GM20000 (cell line): ENCODE measurements at places on chromosomes 1 and 21.
A peak's percentile ranks its signal among the peaks of the same experiment; 100 is the strongest.

GRCh38 chr21:36545776-36546511, 66.0 kb upstream of the CLDN14 start:
- DNase-seq = no peak

DNA sequence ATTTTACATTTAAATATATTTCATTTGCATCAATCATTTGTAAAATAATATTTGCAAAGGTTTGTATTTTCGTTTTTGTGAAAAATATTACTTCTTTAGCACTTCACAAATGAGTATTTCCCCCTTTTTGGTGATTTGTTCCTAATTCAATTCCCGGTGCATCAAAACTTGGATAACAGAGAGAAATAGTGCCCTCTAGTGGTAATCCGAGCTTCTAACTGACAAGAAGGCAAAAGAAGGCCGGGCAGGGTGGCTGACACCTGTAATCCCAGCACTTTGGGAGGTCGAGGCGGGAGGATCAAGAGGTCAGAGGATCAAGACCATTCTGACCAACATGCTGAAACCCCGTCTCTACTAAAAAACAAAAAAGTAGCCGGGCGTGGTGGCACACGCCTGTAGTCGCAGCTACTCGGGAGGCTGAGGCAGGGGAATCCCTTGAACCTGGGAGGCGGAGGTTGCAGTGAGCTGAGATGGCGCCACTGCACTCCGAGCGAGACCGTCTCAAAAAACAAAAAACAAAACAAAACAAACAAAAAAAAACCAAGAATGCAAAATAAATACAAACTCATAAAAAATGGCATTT, 137.7 kb downstream of the COL11A1 start:
- peak; percentile 26 for DNase-seq

DNA sequence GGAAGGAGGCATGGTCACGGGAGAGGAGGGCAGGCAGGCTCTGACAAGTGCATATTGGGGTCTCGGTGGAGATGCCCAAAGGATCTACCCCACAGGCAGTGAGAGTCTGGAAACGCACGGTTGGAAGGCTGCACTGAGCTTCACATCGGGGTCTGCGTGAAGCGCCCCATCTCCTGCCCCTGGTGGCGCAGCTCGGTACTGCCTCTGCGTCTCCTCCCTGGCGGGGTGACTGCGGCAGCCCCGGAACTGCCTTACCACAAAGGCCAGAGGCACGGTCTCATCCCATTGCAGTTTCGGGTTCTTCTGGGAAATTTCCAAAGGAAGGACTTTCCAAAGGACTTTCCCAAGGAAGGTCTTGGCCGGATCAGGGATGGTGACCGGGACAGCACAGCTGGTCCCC, 69.2 kb upstream of the AJAP1 start:
- peak; percentile 59 for DNase-seq

- no peak for DNase-seq
Measured at GRCh38 chr1:17212487-17213121, 7.7 kb downstream of the PADI1 start.

- DNase-seq = no peak
Measured at GRCh38 chr1:182259229-182259872, 132.2 kb downstream of the GLUL start.

DNA sequence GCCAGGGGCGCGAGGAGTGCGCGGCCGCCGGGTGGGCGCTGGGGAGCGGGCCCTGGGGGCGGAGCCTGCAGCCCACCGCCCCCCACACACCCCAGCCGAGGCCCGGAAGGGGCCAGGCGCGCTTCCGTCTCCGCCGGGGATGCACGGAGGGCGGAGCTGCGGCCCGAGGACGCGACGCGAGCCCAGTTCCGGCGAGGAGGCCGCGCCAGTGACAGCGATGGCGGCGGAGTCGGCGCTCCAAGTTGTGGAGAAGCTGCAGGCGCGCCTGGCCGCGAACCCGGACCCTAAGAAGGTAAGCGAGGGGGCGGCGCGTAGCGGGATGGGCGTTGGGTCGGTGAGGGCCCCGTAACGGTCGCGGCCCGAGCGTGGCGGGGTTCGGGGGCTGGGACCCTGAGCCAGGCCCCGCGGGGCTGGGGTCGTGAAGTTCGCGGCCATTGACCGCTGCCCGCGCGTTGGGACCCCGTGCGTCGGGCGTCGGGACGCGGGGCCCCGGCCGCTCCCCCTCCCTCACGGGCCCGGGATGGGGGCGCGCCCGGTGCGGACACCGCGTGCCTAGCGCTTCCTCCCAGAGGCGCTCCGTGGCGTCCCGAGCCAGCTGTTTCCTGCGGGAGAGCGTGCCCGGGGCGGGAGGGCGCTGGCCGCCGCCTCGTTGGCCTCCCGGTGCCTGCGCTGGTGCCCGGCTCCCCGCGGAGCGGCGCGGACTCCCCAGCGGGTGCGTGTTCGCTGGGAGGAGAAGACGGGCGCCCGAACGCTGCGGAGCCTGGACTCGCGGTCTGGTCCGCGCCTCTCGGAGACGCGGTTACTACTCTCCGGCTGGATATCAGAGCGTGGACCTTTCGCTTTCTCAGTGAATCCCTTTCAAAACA, at the start of gene ELOA:
TSS of gene ELOA (plus strand) at position 185 of the 866 bp plus-strand sequence. CDS start at position 218, 33 bp downstream.
- DNase-seq = peak; percentile 96

- no peak for DNase-seq
Measured at GRCh38 chr1:177289532-177289931, 118.8 kb downstream of the BRINP2 start.

- no peak for DNase-seq
Measured at GRCh38 chr1:167579986-167580385, 26.4 kb upstream of the CREG1 start.

DNA sequence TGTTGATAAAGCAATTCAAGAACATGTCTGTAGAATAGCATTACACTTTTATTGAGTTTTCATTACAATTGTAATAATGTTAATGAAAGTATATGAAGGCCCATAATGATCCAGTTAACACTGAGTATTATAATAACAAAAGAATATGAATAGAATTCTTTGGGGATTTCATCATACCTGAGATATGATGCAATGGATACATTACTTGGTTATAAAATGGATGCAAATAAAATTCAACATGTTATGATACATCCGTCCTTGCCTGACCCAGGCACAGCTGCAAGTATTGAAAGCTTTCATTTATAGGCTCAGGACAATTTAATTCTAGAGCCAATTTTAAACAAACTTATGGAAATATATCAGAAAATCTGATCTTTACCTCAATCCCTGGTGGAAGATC, 8.2 kb upstream of the KCNA3 start:
- DNase-seq = no peak

GRCh38 chr1:234776876-234777855, 167.2 kb upstream of the IRF2BP2 start:
- no peak for DNase-seq

- DNase-seq = no peak
Measured at GRCh38 chr21:27425574-27425973, 458.7 kb upstream of the ADAMTS5 start.

DNA sequence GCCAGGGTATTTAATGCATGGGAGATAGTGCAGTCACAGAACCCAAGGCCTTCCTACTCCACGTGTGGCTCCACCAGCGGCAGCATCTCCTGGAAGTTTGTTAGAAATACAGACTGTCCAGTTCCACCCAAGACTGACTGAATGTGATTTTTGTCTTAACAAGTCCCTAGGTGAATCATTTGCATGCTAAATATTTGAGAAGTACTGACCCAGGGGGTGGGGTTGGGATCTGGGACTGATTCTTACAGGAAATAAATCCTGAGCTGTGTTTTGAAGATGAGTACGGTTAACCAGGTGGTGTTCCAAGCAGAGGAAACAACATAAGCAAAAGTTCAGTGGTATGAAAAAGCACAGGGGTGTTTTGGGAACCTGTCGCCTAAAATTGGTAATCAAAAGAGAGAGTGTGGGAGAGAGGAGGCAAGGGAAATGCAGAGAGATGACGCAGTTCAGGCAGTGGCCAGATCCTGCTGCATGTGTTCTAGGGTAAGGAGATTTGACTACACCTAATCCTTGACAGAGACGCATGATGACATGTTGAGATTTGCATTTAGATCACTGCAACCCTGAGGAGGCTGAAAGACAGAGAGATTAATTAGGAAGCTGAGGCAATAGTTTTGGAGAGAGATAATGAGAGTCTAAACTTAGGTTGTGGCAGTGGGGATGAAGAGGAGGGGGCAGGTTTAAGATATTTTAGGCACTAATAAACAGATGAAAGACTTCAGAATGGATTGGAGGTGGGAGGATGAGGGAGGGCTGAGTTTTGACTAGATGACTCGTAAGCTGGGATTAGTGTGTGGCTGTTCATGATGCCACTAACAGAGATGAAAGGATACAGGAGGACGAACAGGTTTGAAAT, 3.7 kb upstream of the ZNF326 start:
- DNase-seq = no peak

- no peak for DNase-seq
Measured at GRCh38 chr1:239735111-239735510, 348.7 kb downstream of the CHRM3 start.

- DNase-seq = no peak
Measured at GRCh38 chr1:57788313-57788712, 364.5 kb upstream of the DAB1 start.

GRCh38 chr1:107464827-107465226, 324.0 kb downstream of the NTNG1 start:
- DNase-seq = no peak

- no peak for DNase-seq
Measured at GRCh38 chr1:62993844-62994243, 209.9 kb downstream of the ATG4C start.

- DNase-seq = no peak
Measured at GRCh38 chr1:181175955-181176354, 87.5 kb downstream of the IER5 start.

GRCh38 chr1:36763771-36764170, 270.5 kb downstream of the GRIK3 start:
- DNase-seq = no peak

GRCh38 chr1:150235294-150235851, 539 bp downstream of the ANP32E start:
- DNase-seq = peak; percentile 39

DNA sequence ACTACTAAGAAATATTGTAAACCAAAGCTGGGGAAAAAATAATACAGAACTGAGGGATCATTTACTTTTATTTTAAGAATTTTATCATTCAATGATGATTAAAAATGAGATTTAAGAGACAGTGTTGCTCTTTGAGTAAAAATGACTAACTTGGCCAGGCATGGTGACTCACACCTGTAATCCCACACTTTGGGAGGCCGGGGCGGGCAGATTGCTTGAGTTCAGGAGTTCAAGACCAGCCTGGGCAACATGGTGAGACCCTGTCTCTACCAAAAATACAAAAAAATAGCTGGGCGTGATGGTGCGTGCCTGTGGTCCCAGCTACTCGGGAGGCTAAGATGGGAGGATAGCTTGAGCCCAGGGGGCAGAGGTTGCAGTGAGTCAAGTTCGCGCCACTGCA, 21.8 kb upstream of the PLEKHO1 start:
- no peak for DNase-seq

- no peak for DNase-seq
Measured at GRCh38 chr1:213828867-213829266, 158.9 kb upstream of the PROX1 start.

DNA sequence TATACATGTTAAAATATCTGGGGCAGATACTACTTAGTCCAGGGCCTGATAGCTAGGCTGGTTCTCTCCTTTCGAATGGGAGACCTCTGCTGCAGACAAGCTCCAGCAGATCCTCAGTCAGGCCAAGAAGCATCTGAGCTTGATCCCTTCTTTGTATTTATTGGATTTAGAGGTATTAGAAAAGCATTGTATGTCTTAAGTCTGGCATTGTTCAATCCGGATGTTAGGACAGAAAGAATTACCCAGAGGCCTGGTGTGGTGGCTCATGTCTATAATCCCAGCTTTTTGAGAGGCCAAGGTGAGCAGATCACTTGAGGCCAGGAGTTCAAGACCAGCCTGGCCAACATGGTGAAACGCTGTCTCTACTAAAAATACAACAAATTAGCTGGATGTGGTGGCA, 21.2 kb upstream of the EYA3 start:
- no peak for DNase-seq

DNA sequence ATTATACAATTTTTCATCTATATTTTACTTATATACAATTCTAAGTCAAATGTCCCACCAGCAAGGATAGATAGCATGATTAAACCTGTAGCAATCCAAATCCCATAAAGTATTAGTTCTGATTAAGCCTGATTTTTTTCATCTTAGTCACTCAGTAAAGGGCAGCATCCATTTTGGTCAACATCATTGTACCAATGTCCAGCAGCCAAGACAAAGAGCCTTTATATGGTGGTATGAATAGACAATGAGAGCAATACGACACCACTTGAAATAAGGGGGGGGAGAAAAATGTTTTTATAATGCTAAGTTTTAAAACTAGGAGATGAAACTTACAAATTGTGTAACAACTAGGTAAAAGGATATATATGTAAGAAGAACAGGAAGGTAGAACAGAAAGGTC, 7.4 kb downstream of the ZNF644 start:
- DNase-seq = no peak

DNA sequence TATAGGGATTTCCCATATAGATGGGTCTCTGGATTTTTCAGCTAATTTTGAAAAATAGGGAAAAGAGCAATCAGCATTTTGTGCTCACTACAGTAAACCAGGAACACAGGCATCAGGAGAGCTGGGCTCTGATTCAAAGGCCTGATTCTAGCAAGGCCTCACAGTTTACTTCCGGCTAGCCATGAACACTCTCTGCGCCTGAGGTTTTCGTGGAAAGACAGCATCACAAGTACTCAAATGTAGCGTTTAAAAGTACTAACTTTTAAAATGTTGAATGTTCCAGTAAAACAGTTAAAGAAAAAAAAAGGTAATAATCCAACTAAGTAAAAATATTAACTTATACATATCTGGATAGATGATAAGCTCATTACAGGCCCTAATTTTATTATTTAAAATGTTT, 120.6 kb downstream of the SLC45A1 start:
- DNase-seq = no peak

- peak; percentile 67 for DNase-seq
Measured at GRCh38 chr1:113871597-113872113, at the start of gene PTPN22. PTPN22 (minus strand) TSS chr1:113871712.

DNA sequence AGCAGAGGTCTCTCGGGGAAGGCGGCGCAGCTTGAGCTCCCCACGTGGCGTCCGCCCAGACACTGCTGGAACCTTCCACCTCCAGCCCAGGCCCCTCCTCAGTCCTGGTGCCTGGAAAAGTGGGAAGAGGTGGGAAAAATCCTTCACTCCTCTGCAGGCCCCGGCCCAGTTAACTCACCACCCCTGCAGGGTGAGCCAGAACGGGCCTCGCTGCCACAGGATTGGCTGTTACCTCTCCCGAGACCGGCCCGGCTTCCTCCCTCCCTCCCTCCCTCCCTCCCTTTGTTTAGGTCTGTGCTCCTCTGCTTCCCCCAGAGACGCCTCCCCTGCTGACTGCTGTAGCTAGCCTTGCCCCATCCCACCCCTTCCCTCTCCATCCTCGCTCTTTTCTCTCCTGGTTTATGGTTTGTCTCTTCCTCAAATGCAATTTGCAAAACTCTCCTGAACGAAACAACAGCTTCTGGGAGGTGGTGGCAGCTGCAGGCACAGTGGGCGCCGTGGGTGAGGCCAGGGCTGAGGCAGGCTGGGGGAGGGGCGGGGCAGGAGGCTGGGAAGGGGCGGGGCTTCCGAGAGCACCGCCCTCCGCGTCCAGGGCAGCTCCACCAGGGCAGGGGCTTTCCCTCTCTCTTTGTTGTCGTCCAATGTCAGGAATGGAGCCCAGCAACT, 6.5 kb downstream of the CAPN9 start:
- peak; percentile 55 for DNase-seq

- DNase-seq = no peak
Measured at GRCh38 chr1:12402159-12402673, 172.4 kb downstream of the VPS13D start.
